Muscle of leg (tissue), 16 donors: ENCODE measurements at places on chromosomes 12 and 14.

DNA sequence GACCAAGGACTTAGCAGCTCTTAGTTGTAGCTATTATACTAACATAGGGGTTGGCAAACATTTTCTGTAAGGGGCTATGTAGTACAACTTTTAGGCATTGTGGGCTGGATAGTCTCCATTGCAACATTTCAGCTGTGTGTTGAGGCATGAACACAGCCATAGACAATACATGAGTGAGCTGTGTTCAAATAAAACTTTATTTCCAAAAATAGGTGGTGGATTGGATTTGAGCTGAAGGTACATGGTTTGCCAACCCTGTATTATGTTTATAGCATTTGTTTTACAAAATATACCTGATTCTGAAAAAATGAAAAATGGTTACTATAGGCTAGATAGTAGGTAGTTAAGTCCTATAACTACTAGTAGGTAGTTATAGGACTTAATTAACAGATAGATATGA lies 40.5 kb downstream of the ETNK1 start:
- no peak for DNase-seq
- no peaks in the 10 kb centered on the region for H3K4me1 ChIP-seq
- no peak overlapping the region for H3K27ac ChIP-seq
- H3K4me3 ChIP-seq: no peak overlapping the region
- H3K36me3 ChIP-seq: peaks cover 6% of the 10 kb centered on the region

GRCh38 chr12:104182144-104182543 lies 33.4 kb upstream of the TXNRD1 start:
- H3K4me3 ChIP-seq: no peak overlapping the region
- no peaks in the 10 kb centered on the region for H3K27me3 ChIP-seq
- no peaks in the 10 kb centered on the region for H3K36me3 ChIP-seq
- H3K4me1 ChIP-seq: peaks cover 4% of the 10 kb centered on the region

DNA sequence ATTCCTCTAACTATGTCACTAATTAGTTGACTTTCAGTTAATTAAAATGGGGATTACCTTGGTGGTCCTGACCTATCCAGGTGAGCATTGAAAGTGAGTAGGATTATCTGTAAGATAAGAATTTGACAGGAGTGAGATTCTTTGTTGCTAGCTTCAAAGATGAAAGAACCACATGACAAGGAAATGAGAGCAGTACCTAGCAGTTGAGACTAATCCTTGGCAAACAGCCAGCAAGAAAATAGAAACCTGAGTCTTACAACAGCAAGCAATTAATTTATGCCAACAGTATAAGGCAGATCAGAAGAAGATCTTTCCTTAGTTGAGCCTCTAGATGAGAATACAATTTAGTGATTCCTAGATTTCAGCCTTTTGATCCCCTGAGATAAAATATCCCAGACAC lies 1058.4 kb downstream of the LRFN5 start:
- no peak overlapping the region for H3K4me3 ChIP-seq
- no peak overlapping the region for H3K27ac ChIP-seq
- no peaks in the 10 kb centered on the region for H3K4me1 ChIP-seq
- peak; percentile 1 for DNase-seq

- no peak overlapping the region for H3K4me3 ChIP-seq
- H3K27ac ChIP-seq: no peak overlapping the region
- no peaks in the 10 kb centered on the region for H3K4me1 ChIP-seq
- H3K36me3 ChIP-seq: no peaks in the 10 kb centered on the region
- no peak for DNase-seq
- H3K27me3 ChIP-seq: no peaks in the 10 kb centered on the region
These were observed 176.6 kb upstream of the KITLG start for GRCh38 chr12:88756917-88757316.

DNA sequence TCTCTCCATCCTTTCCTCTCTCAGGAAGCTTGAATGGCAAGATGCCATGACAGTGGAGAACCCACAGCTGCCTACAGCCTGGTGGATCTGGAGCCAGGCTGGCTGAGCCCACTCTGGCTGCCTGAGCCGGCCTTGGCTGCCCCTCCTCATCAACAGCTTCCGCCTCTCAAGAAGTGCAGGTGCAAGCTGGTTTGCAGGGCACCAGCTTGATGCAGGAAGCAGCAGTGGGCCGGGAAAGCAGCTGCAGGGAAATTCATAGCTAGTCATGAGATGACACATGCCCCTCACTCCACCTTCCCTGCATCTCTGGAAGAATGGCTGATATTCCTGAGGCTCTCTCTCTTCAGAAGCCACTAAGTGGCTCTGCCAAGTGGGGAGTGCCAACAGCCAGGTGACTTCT lies 289.1 kb downstream of the RPS29 start:
- H3K4me3 ChIP-seq: no peak overlapping the region
- no peaks in the 10 kb centered on the region for H3K4me1 ChIP-seq
- no peak overlapping the region for H3K27ac ChIP-seq
- no peaks in the 10 kb centered on the region for H3K27me3 ChIP-seq
- no peaks in the 10 kb centered on the region for H3K36me3 ChIP-seq
- DNase-seq: no peak

DNA sequence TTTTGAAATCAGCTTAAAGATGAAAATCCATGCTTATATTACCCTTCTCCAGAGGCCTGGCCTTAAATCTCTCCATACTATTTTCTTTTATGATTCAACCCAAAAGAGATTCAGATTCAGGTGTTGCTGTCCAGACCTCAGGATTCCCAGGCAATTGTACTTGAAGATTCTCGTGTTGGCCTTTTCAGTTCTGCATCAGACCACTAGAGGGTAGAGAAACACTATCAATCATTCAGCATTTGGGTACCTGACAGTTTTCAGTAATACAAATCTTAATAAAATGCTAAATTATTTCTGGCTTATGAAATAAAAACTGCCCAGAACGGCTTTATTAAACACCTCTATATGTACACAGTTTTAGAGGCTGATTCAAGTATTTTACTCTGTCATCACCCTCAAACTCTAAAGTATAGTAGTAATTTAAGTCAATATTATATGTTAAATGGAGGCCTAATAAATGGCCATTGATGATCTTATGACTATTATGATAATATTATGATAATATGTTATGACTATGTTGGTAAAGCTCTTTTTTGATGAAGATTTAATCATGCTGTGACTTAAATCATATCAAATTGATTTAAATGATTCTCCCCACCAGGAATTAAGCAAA lies 301.1 kb downstream of the DUSP6 start:
- no peaks in the 10 kb centered on the region for H3K36me3 ChIP-seq
- no peak overlapping the region for H3K27ac ChIP-seq
- DNase-seq: peak; percentile 81
- H3K4me3 ChIP-seq: no peak overlapping the region
- no peaks in the 10 kb centered on the region for H3K27me3 ChIP-seq
